Activated CD4-positive, alpha-beta memory T cell treated with anti-CD3 and anti-CD28 coated beads for 36 hours (primary cell): ENCODE measurements at places on chromosomes 4 and X. TPM values are rescaled to one million over a fixed set of nuclear protein-coding genes. Genes with fewer than 3 reads are reported as not detected.
A peak's percentile ranks its signal among the peaks of the same experiment; 100 is the strongest.

GRCh38 chr4:155539746-155540145 is 126.9 kb upstream of the GUCY1A1 start:
- no peak for DNase-seq

GRCh38 chrX:39755143-39756032 is 342.4 kb downstream of the BCOR start:
- no peak for DNase-seq

GRCh38 chrX:12138361-12139313 is at the start of gene FRMPD4:
TSS of gene FRMPD4 (plus strand) at chrX:12138473. CDS start at chrX:12138972, 499 bp downstream.
- no peak for DNase-seq

DNA sequence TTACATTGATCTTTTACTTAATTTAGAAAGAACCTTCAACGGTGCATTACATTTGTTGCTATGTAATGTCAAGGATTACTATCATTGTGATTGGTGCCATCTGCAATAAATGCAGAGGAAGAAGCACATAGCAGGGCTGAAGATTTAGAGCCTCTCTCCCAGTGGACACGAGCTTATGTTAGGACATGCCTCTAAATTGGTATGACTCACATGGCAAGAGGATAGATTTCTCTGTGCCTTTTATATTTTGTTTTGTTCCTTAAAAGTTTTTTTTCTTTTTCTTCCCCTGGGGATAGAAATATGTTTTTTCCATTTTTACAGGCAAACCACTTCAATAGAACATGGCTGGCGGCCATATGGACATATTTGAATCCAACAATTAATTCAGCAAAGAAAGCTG is 205.0 kb upstream of the HAND2 start:
- DNase-seq, result no peak

DNA sequence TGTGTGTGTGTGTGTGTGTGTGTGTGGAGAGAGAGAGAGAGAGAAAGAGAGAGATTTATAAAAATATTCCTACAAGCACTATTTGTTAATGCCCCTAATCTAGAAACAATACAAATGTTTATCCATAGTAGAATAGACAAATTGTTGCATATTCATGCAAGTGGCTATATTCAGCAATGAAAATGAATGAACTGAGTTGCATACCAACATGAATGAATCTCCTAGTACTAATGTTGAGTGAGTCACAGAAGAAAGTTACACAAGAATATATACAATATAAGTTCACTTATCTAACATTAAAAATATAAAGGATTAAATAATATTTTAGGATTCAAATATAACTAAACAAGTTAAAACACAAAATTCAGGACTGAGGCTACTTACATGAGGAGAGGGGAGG is 456.8 kb upstream of the AMOT start:
- DNase-seq, result no peak

GRCh38 chrX:56764975-56765791 is 36.1 kb downstream of the NBDY start:
- peak; percentile 31 for DNase-seq

KLHL34 gene
- total RNA-seq, result 0.70 TPM

DNA sequence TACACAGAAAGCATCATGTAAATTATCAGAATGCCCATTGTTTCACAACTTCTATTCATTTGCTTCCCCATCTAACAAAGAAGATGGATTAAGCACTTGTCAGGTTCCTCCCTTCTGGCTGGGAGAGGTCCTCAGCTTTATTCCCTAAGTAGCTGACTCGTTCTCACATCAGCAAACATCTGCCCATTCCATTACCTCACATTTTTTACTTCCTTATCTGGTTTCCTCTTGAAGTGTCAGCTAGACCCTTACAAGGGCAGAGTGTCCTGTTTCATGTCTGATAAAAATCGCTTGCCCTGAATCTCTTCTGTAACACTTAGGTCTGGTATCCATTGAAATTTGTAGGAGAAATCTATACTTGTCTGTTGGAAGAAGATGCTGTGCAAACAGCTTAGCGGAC is 34.7 kb downstream of the TMPRSS11A start:
- no peak for DNase-seq

GRCh38 chrX:133495464-133496391 is 80.4 kb upstream of the GPC4 start:
- no peak for DNase-seq
